Activated CD8-positive, alpha-beta memory T cell treated with anti-CD3 and anti-CD28 coated beads for 4 hours (primary cell): ENCODE measurements at places on chromosomes 5 and 9.

DNA sequence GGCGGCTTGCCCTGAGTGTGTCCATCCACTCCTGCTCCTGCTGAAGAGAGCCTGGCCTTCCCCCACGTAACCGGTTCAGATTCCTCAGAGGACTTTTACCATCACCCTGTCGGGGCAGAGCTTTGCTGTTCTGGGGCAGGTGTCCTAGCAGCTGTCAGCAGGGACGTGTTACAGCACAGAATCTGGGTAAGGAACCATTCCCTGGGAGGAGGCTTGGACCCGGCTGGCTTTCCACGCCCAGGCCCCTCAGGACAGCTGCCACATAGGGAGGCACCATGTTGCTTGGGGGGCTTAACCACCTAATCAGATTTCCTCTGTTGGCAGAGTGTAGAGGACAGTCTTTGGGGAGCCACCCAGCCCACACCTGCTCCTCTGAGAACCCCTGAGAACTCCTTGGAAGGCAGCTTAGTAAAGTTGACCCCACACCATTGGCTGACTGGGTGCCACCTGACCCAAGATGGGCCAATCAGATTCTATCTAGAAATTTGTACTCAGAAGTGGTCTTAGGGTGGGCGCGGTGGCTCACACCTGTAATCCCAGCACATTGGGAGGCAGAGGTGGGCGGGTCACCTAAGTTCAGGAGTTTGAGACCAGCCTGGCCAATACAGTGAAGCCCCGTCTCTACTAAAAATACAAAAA, 23.3 kb upstream of the EEIG1 start:
- no peak for DNase-seq

DNA sequence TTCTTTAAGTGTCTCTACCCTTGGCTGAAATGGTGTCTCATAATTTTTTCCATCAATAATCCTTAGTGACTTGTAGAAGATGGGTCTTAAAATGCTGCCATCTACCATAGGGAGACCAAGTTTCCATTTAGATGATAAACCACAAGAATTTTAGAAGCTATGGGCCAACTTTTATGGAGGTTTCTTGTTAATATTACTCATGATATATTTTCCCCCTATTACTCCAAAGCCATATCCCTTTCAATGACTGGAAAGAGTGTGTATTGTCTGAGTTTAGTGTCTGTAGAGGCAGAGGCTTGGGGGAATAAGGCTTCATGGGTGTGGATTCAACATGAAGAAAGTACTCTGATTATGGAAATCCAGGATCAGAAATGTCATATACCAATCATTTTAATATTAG, 507.3 kb upstream of the TNC start:
- no peak for DNase-seq

- no peak for DNase-seq
Measured at GRCh38 chr9:136352682-136353081, 10.9 kb downstream of the DNLZ start.

DNA sequence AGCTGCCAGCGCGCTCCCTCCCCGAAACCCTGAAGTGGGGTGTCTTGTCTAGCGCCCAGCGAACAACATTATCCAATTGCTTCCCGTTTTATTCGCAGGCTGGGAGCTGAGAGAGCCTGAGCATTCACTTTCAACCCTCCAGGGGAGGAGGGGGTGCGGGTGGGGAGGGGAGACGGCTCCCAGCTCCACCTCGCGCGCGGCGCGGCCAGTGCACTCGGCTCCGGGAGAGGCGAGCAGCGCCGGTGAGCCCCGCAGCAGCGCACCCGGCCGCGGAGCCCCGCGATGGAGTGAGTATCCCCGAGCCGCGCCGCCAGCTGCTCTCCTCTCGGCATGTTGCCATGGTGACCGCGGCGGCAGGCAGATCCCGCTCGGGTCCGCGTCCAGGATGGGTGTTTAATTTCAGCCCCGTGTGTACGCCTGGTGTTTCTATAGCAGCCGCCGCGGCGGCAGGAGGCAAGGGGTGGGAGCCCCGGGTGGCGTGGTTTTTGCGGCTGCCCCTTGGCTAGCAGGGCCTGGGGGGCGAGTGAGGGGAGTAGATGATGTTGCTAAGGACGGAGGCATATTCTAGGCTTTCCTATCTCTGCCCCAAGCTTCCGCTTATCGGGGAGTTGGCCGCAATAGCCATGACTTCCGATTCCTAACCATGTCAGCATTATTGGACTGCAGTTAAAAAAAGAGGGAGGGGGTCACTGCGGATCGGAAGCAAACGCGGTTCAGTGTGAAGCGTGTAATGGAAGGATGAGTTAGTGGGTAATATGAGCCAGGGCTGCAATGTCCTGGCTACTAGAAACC, 139.2 kb upstream of the PALM2AKAP2 start:
- DNase-seq: no peak

GRCh38 chr9:136618580-136619547, 43.9 kb upstream of the EGFL7 start:
- DNase-seq: no peak

- DNase-seq: no peak
Measured at GRCh38 chr5:92923885-92924284, 657.1 kb downstream of the NR2F1-AS1 start.

- no peak for DNase-seq
Measured at GRCh38 chr5:79030663-79031484, 38.6 kb downstream of the DMGDH start.

GRCh38 chr9:122406070-122406890, 35.5 kb downstream of the PTGS1 start:
- DNase-seq: no peak

- DNase-seq: no peak
Measured at GRCh38 chr9:133690081-133690561, 48.0 kb downstream of the SARDH start.

DNA sequence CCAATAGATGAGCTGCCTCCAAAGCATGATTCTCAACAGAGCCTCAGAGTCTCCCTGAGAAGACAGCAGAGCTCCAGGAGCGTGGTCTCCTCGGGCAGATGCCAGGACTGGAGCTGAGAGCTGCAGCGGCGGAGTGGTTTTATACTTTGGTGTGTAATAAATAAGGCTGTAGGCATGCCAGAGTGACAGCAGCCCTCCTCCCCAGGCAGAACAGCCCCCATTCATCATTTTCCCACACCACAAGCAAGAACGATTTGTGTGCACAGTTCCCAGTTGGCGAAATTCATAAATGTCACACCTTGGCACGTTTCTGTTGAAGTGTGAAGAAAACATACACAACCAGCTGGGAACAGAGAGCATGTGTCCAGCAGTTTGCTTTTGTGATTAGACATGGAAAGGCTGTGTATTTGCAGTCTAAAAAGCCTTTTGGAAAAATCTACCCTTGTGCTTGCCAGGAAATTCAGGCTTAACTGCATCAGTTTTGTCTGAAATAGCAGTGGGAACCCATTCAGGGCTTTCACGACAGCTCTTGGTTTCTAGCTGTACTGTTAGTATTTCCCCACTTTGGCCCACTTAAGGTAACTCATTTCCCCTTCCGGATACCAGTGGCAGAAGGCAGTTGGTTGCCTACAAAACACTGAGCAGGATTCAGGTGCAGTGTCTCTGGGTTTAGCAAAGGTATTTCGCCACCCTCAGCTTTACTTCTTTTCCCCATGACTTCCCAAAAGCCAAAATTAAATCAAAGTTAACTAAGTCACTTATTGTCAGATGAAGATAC, at the start of gene C1QTNF3:
Gene C1QTNF3, minus strand, starts transcription at position 115 of the 778 bp plus-strand sequence. Its CDS starts 88 bp downstream, at position 27.
- no peak for DNase-seq

GRCh38 chr9:38130724-38131123, 61.7 kb upstream of the SHB start:
- DNase-seq: no peak

GRCh38 chr9:83141887-83142286, 78.9 kb upstream of the RASEF start:
- no peak for DNase-seq

GRCh38 chr9:126454215-126454614, 127.6 kb downstream of the MVB12B start:
- DNase-seq: no peak

DNA sequence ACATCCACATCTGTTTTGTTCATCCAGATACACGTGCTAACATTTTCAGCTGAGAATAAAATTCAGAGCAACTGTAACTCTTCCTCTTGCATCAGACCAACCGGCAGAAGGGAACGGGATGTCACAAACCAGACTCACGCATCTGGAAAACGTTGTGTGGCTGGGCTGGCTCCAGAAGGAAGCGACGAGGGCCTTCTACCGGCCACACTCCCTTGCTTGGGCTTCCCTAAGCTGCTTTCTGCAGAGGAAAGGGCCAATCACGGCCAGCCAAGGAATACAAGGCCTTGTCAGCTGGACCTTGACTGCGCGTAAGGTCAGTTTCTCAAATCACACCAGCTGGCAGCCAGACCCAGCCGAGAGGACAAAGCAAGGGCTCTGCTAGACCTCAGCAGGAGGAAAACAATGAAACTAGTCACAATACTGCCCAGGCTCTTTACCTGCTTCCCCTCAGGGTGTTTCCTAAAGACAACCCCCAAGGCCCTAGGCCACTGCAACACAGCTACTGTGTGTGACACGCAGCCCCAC, 106.1 kb downstream of the THBS4 start:
- DNase-seq: no peak

DNA sequence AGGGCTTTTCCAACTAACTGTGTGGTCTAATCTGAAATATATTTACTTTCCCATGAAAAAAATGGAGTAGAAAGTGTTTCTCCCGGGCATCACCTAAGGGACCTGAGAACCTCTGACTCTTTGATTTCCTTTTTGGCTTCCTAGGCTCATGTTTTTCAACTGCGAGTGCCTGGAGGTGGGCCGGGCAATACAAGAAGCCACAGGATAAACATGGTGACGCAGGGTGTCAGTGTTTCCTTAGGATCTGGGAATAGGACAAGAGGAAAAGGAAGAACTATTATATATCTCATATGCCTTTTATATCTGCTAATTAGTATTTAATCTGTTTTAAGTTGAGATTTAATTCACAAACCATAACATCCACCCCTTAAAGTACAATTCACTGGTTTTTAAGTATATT, 11.4 kb upstream of the LECT2 start:
- DNase-seq: no peak

DNA sequence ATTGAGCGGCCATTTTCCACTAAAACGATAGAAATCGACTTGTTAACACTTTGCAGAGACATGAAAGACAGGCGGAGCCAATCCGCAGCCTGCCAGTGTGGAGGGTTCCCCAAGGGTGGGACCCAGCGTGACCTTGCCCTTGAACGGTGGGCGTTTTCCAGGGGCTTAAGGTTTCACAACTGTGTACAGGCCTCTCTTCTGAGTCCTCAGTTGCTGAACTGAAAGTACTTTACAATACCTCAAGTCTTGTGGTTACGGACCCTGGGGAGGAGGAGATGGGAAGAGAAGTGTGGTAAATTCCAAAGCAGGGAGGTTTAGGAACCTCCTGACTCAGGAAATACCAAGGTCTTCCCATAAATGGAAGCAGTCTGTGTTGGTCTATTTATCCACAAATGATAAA, 68.2 kb upstream of the CKMT2 start:
- DNase-seq: no peak

- no peak for DNase-seq
Measured at GRCh38 chr9:13626601-13627000, 347.1 kb upstream of the MPDZ start.

DNA sequence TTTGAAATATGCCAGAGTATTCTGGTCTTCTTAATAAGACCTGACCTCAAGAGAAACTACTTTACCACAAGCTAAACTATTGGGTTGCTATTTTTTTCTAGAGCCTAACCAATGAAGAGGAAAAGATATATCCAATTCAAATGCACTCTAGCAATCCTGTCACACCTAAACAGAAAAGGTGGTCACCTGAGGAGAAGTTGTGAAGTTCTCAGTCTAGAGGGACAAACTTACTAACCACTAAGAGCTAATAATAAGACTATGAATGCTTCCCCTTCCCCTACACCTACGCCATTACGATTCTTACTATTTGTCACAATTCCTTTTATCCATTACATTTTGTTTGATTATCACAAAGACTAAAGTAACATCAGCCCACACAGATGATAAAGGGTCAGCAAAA, 29.7 kb downstream of the RLN2 start:
- DNase-seq: no peak

DNA sequence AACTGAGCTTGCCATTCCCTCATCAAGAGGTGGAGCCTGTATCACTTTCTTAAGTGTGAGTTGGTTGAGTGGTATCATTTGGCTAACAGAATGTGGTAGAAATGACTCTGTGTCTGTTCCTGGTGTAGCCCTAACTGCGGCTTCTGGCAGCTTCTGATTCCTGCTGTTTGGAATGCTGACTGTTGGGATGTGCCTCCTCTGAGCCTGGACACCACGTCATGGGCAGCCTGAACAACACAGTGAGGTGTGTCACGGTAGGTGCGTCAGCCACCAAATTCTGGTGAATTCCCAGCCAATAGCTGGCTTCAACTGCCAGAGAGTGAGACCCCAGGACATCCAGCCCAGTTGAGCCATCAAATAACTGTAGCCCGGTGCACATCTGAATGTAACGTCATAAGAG, 6.1 kb upstream of the C9orf152 start:
- no peak for DNase-seq

DNA sequence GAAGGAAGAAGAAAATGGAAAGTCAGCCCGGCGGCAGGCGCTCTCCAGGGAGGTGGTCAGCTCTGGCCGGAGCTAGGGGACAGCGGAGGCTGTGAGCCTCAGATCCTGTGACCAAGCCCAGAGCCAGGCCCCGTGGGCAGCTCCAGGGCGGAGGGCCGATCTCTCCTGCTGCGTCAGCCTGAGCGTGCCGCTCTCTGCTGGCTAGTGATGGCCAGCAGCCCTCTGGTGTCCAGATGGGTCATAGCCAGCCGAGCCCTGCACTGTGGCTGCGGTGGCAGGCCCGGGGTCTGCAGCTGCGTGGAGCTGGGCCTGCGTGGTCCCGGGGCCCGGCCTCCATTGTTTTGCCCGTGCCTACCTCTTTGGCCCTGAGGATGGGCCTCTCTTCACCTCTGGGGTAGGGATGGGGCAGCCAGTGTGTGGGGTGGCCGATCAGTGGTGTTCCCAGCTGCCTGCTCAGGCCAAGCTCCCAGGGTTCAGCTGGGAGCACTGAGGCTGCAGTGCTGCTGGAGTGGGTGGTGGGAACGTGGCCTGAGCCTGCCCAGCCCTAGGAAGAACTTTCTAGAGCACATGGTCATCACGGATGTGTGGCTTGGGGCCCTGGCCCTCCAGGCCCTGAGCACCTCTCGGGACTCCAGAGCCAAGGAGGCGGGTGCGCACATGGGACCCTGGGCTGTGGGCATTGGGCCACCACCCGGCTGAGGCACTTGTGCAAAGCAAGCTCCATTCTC, 17.1 kb upstream of the NRARP start:
- DNase-seq: no peak

DNA sequence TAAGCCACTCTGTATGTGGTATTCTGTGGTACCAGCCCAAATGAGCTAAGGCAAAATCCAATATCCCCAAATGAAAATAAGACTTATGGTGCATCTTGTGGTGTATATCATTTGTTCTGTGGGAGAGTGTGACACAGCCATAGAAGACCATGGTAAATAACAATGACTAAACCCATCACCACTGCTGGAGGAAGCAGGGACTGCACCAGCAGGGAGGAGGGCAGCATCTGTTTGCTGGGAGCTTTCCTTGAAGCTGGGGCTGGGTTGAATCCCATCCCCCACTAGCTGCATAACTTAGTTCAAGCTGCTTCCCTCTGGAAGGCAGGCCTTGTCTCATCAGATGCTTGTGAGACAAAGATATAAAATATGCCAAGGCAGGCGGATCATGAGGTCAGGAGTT, 14.2 kb downstream of the GADD45G start:
- DNase-seq: no peak

- no peak for DNase-seq
Measured at GRCh38 chr5:58775701-58776262, 192.9 kb downstream of the RAB3C start.
